ENCODE measurements at places on chromosomes 6 and 20. TPM values are rescaled to one million over a fixed set of nuclear protein-coding genes. Genes with fewer than 3 reads are reported as not detected.

The OR10C1 gene
- 0.23 TPM for total RNA-seq

The ADGRF1 gene
- total RNA-seq, result not detected

The SPATS1 gene
- total RNA-seq, result 0.39 TPM

The RNF39 gene
- 0.49 TPM for total RNA-seq

DNA sequence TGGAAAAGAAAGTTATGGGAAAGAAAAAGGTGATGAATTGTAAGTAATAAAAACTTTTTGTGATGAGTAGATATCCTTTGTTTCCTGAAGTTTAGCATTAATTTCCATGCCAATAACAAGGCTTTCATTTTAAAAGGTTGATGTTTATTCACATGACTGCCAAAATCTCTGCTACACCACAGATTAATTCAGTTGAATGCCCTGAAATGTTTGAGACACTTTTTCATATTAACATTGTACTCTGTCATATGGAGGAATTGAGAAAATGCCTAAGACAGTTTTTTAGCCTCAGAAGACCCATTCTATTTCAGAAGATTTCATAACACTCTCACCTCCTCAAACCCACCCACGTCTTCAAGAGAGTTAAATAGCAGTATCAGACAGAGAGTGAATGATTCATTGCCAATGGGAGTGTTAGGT lies 115.5 kb downstream of the ADGRG6 start:
- ATAC-seq, result no peak

The TNFRSF6B gene
- total RNA-seq, result 0.29 TPM

The SNAI1 gene
- 1.9 TPM for total RNA-seq

DNA sequence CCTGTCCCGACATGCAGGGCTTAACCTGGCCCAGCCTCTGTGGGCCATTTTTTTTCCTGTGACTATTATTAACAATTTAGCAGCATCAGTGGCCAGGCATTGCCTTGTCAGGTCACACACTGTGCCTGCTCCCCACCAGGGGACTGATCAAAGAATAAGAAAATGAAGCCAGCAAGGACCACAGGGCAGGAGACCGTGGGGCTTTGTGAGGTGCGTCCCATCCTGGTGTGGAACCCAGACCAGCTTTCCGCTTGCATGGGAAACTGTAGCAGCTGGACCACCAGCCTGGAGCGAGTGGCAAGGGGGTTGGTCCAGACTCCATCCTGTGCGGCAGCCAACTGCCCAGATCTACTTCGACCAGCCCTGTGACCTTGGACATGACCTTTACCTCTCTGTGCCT lies 218.3 kb downstream of the ANKRD60 start:
- ATAC-seq, result no peak

DNA sequence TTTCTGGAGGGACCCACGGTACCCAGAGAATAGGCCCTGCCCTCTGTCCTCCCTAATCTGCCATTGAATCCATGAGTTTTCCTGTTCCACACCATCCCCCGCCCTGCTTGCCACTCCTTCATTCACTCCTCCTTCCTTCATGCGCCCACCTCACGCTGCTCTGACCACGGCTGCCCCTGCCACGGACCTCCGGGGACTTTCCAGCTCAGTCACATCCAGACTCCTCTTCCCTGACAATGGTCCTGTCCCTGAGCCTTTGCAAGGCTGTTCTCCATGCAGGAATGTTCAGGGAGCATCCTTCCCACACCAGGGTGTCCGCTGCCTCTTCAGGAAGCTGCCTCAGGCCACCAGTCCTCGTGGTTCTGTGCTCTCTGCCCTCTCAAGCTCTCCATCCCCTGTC lies 25.9 kb downstream of the GLP1R start:
- no peak for ATAC-seq

The ZNF318 gene
- total RNA-seq, result 13.3 TPM

The MYLK4 gene
- 1.2 TPM for total RNA-seq

- no peak for ATAC-seq
These were observed 402 bp downstream of the OSBPL2 start for GRCh38 chr20:62238569-62239277.

The ZSWIM3 gene
- total RNA-seq, result 4.3 TPM

DNA sequence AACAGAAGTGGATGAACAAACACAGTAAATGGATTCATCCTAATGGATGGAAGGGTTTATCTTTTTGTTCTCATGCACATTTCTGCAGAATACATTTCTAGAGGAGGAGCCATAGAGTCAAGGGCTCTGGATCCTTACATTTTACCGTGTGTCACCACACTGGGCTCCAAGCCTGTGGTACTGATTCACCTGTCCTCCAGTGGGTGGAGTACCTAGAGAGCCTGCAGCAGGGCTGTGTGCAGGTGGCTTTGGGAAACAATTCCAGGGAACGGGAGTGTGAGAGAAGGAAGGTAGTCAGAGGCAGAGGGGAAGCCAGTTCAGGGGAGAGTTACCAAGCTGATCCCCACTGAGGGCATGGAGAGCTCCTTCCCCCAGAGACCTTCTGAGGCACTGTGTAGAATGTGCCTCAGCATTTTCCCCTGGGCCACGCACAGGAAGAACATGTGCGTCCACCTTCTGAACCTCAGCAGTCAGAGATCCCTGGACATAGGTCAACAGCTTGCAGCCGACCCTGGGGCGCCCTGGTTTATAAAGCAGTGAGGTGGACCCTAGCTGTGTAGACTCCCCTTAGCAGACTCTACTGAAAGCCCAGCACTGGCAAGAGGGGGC lies 85.3 kb upstream of the SLC22A23 start:
- ATAC-seq, result no peak

DNA sequence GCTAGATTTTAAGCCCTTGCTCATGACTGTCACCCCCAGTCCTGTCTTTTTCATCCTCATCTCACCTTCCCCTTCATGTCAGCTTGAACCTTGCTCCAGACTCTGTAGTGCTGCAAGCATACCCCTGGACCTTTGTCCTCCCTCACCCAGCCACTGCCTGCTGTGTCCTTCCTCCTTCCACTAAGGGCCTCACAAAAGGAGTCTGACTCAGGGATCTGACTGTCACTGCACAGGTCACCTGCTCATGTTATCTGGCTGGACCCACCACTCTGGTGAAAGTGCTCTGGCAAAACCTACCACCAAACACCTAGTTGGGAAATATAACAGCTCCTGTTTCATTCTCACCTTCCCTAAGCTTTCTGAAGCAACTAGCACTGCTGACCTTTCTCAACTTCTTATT lies 151.4 kb downstream of the INSM1 start:
- ATAC-seq, result no peak

Measured in motor neuron (in vitro differentiated cells).